ENCODE measurements at places on chromosomes 12 and 14. TPM values are rescaled to one million over a fixed set of nuclear protein-coding genes. Genes with fewer than 3 reads are reported as not detected.

- peak overlapping the region; percentile 80 for H3K4me3 ChIP-seq
- H3K36me3 ChIP-seq, result no peaks in the 10 kb centered on the region
- H3K27me3 ChIP-seq, result peaks cover 14% of the 10 kb centered on the region
- H3K4me1 ChIP-seq, result peaks cover 12% of the 10 kb centered on the region
- no peak overlapping the region for H3K27ac ChIP-seq
Measured at GRCh38 chr14:51093371-51094281, 1.3 kb downstream of the TRIM9 start.

GRCh38 chr12:132279184-132279889 lies 50.1 kb downstream of the GALNT9 start:
- H3K4me1 ChIP-seq, result peaks cover 12% of the 10 kb centered on the region
- no peak overlapping the region for H3K4me3 ChIP-seq
- H3K27ac ChIP-seq, result no peak overlapping the region
- peaks cover 9% of the 10 kb centered on the region for H3K27me3 ChIP-seq
- no peak for DNase-seq

- no peaks in the 10 kb centered on the region for H3K27me3 ChIP-seq
- H3K4me3 ChIP-seq, result no peak overlapping the region
- H3K36me3 ChIP-seq, result no peaks in the 10 kb centered on the region
Measured at GRCh38 chr12:118714051-118714460, 267.3 kb upstream of the SRRM4 start.

DNA sequence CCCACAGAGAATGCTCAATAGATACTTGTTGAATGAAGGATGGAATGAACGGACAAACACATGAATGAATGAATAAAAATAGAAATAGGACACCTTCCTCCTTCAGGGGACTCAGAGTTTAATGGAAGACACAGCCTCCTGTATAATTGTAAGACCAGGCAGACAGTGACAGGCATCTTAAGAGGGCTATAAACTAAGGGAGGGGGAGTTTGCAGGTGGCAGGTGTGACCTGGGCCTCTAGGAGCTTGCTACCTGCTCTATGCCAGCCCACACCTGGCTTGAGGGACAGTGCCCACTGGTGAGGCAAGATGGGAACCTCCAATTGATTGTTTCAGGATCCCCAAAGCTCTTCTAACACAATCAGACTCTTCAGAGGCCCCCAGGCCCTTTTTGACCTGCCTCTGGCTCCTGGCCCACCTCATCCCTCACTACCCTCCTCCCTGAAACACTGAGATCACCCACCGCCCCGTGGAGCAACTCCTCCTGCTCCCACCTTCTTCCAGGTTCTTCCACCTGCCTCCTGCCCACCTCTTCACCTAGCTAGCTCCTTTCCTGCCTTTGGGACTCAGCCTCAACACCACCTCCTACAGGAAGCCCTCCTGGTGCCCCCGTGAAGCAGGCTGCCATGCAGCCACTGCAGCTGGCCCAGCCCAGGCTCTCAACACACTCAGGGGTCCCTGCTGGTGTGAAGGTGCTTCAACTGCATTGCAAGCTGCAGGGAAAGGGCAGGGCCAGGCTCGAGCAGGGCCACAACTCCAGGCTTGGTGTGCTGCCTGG lies 9.4 kb downstream of the SERPINA3 start:
- peaks cover 34% of the 10 kb centered on the region for H3K36me3 ChIP-seq
- no peaks in the 10 kb centered on the region for H3K4me1 ChIP-seq
- no peak overlapping the region for H3K27ac ChIP-seq
- H3K4me3 ChIP-seq, result no peak overlapping the region
- H3K27me3 ChIP-seq, result peaks cover 4% of the 10 kb centered on the region

DNA sequence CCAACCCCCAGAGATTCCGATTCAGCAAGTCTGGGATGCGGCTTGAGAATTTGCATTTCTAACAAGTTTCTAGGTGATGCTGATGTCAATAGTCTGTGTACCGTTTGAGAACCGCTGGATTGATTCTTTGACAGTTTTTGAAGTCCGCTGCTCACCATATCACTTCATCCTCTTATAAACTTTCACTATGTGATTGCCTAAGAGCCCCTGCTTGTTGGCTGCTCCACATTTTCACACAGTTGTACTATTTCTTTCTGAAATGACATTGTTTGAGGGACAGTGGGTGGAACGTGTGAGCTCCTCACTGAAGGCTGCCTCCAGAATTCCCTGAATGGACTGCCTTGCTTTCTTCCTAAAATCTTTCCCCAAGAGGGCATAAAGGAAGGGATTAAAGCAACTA lies 7.7 kb downstream of the C3AR1 start:
- H3K4me1 ChIP-seq, result peaks cover 6% of the 10 kb centered on the region
- H3K27me3 ChIP-seq, result peaks cover 2% of the 10 kb centered on the region
- H3K36me3 ChIP-seq, result no peaks in the 10 kb centered on the region
- no peak overlapping the region for H3K4me3 ChIP-seq
- no peak overlapping the region for H3K27ac ChIP-seq

GRCh38 chr12:32390572-32391219 lies 8.7 kb upstream of the FGD4 start:
- no peak for DNase-seq
- H3K36me3 ChIP-seq, result no peaks in the 10 kb centered on the region
- H3K4me1 ChIP-seq, result no peaks in the 10 kb centered on the region
- H3K27ac ChIP-seq, result no peak overlapping the region
- peaks cover 1% of the 10 kb centered on the region for H3K27me3 ChIP-seq
- H3K4me3 ChIP-seq, result peak overlapping the region; percentile 32

DNA sequence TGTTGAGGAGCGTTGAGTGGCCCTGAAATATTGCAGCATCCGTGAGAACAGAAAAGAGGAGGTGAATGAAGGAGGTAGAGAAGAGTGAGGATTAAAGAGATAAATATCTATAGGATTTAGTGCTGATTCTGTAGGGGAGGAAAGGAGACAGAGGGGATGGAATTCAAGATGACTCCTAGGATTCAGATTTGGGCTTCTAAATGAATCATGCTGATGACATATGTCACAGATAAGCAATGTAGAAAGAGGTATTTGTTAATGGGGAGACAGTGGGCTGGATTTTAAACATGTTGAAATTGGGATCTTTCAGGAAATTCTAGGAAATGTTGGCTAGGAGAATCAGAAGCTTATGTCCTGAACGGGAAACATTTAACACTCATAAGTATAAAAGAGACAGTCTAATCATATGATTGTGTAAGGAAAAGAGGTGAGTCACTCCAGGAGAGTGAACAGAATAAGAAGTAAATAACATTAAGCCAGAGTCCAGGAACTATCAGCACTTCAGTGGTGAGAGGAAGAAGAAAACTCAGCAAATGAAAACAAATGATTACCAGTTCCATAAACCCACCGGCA lies 58.1 kb upstream of the DIO2 start:
- no peak overlapping the region for H3K27ac ChIP-seq
- no peaks in the 10 kb centered on the region for H3K27me3 ChIP-seq
- DNase-seq, result no peak
- H3K36me3 ChIP-seq, result no peaks in the 10 kb centered on the region
- H3K4me3 ChIP-seq, result no peak overlapping the region
- H3K4me1 ChIP-seq, result no peaks in the 10 kb centered on the region

DNA sequence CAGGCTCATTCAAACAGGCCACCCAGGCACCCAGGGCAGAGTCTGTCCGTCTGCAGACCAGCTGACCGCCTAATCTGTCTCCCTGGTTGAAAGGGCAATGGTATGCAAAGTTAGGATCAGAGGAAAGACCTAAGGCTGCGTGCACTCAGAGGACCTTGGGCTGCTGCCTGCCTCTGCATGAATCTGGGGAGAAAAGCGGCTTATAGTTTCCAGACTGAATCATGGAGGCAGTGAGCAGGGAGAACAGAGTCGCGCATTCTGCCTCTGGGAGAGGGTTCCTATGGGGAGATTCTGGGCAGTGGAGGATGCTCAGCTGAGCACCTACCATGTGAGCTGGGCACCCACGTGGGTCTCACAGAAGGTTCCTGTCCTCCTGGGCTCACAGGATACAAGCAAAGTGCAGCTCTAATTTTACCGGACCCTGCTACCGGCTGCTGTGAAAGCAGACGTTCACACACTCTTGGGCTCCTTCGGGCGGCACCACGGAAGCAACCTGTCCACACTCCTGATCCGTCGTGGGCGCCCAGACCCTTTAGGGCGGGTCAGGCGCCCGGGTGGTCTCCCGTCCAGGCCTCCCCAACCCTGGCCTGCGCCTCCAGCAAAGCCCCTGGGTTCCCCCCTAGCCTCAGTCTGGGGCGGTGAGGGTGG lies 772 bp downstream of the SCARB1 start:
- peaks cover 5% of the 10 kb centered on the region for H3K27me3 ChIP-seq
- H3K4me3 ChIP-seq, result peak overlapping the region; percentile 82
- DNase-seq, result no peak
- H3K27ac ChIP-seq, result peak overlapping the region; percentile 43
- H3K36me3 ChIP-seq, result no peaks in the 10 kb centered on the region

DNA sequence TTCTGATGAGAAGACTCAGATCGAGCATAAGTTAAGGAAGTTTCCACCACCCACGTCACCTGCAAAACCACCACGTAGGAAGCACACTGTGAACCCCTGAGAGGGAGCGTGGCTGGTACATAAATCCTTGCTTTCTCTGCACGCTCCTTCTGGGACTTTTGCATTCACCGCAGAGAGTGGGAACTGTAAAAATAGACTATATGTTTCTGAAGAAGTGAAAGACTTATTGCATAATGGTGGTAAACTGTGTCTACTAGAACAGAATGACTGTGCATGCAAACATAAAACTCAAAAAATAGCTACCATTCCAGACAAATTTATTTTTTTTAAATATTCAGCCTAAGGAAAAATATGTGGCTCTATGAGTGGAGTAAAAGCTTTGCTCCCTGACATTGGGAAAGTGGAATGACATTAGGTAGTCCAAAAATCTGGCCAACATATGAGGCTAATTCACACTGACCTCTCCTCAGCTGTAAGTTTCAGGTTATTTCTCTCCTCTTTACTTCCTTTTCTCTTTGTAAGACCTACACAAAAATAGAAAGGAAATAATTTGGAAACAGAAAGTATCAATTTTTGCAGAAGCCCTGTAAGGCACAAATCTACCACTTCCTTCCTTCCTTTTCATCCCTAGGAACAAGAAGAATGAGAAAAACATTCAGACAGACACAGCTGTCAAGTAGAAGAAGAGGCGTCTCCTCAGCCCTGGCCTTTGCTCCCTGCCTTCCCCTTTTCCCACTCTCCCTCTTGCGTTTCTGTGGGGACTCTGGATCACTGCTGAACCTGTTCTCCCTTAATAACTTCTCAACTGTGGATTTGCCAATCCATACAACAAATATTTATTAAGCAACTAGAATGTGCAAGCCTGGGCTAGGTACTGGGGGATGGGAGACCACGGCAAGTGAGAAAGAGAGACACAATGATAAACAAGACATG lies 264.3 kb upstream of the FOXN3 start:
- DNase-seq, result no peak
- H3K4me1 ChIP-seq, result no peaks in the 10 kb centered on the region
- no peaks in the 10 kb centered on the region for H3K27me3 ChIP-seq
- H3K27ac ChIP-seq, result no peak overlapping the region
- H3K36me3 ChIP-seq, result peaks cover 17% of the 10 kb centered on the region
- no peak overlapping the region for H3K4me3 ChIP-seq

DNA sequence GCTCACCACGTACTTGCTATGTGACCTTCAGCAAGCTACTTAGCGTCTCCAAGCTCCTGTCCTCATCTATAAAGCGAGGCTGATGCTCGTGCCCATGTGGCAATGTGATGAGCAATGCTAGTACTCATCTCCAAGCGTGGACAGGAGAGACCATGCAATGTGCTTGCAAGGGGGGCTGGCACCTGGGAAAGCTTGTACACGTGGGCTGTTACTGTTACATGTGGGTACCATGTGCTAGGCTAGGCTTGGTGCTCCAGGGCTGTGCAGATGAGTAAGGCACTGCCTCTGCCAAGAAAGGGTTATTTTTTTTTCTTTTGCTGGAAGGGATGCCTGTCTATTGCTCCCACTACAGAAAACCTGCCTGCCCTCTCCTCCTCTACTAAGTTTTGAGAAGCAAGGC lies 46.6 kb downstream of the TSPAN11 start:
- H3K4me1 ChIP-seq, result peaks cover 3% of the 10 kb centered on the region
- DNase-seq, result no peak
- peaks cover 7% of the 10 kb centered on the region for H3K36me3 ChIP-seq
- H3K27ac ChIP-seq, result no peak overlapping the region

GRCh38 chr12:17609701-17610100 lies 480.3 kb downstream of the RERGL start:
- DNase-seq, result no peak
- H3K36me3 ChIP-seq, result no peaks in the 10 kb centered on the region
- H3K27me3 ChIP-seq, result peaks cover 2% of the 10 kb centered on the region
- no peak overlapping the region for H3K27ac ChIP-seq

- no peaks in the 10 kb centered on the region for H3K27me3 ChIP-seq
- H3K36me3 ChIP-seq, result no peaks in the 10 kb centered on the region
- H3K27ac ChIP-seq, result no peak overlapping the region
- no peak overlapping the region for H3K4me3 ChIP-seq
Measured at GRCh38 chr14:75044322-75044721, 6.9 kb downstream of the MLH3 start.

DNA sequence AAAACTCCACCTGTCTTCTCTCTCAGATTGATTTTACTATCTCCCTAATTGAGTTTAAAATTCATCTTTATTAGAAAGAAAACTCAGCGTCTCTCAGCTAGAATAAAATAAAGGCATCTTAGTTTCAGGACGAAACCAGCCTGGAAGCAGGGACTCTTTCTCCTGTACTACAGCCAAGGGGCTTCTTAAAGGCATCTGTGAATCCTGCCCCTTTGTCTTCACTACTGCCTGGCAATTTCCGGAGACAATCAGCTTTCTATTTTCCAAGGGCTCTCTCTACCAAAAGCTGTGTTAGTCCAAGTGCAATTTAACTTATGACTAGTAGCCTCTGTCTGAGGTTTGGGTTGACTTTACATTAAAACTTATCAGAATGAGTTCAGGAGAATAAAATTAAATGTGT lies 623.3 kb upstream of the FOXG1 start:
- H3K27ac ChIP-seq, result peak overlapping the region; percentile 56
- no peak for DNase-seq
- H3K4me3 ChIP-seq, result no peak overlapping the region
- H3K27me3 ChIP-seq, result peaks cover 2% of the 10 kb centered on the region
- H3K4me1 ChIP-seq, result peaks cover 26% of the 10 kb centered on the region
- H3K36me3 ChIP-seq, result no peaks in the 10 kb centered on the region

GRCh38 chr14:68733086-68733914 lies 59.6 kb downstream of the ZFP36L1 start:
- H3K27ac ChIP-seq, result no peak overlapping the region
- peaks cover 5% of the 10 kb centered on the region for H3K27me3 ChIP-seq
- H3K4me3 ChIP-seq, result no peak overlapping the region
- no peaks in the 10 kb centered on the region for H3K36me3 ChIP-seq

DNA sequence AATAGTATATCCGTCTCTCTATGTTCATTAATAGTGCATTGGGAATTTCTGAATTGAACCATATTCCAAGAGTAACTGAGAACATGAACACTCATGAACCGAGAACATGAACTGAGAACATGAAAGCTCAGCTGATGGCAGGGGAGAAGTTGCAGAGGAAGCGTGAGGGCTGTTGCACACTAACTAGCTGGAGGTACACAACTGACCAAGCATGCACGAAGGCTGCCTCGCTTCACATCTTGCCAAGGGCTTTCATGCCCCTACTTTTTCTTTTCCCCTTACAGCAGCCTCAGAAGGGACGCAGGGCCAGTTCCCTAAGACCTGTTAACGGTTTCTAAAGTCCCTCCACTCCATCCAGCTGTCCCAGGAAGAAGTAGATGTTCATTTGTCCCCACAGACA lies 4.3 kb downstream of the RNASE1 start:
- H3K36me3 ChIP-seq, result no peaks in the 10 kb centered on the region
- no peak for DNase-seq
- H3K27ac ChIP-seq, result no peak overlapping the region
- no peaks in the 10 kb centered on the region for H3K27me3 ChIP-seq
- peaks cover 7% of the 10 kb centered on the region for H3K4me1 ChIP-seq
- H3K4me3 ChIP-seq, result no peak overlapping the region

The IL31 gene
- total RNA-seq, result not detected

The SBNO1 gene
- total RNA-seq, result 50.9 TPM

The LRTM2 gene
- total RNA-seq, result 14.6 TPM

The C14orf39 gene
- 1.4 TPM for total RNA-seq

The ASPG gene
- total RNA-seq, result not detected

The DCTN2 gene
- total RNA-seq, result 484 TPM
